ENCODE measurements at places on chromosomes 2 and 18.

DNA sequence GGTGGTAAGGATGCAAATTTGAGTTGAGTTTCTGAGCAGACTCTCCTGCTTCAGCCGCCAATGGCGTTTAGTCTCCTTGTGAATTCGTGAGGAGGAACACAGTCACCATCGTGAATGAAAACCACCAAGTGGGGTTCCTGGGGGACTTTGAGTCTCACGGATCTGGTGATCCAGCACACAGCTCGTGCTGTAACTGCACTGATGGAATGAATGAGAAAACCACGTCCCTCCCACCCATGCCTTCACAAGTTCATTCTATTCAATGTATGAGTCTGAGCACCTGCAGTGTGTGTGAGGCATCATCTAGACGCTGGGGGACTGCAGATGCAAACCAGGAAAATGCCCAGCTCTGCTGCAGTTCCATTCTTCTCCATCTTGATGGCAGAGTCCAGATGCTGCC lies 127.9 kb downstream of the PIEZO2 start:
- DNase-seq = no peak

DNA sequence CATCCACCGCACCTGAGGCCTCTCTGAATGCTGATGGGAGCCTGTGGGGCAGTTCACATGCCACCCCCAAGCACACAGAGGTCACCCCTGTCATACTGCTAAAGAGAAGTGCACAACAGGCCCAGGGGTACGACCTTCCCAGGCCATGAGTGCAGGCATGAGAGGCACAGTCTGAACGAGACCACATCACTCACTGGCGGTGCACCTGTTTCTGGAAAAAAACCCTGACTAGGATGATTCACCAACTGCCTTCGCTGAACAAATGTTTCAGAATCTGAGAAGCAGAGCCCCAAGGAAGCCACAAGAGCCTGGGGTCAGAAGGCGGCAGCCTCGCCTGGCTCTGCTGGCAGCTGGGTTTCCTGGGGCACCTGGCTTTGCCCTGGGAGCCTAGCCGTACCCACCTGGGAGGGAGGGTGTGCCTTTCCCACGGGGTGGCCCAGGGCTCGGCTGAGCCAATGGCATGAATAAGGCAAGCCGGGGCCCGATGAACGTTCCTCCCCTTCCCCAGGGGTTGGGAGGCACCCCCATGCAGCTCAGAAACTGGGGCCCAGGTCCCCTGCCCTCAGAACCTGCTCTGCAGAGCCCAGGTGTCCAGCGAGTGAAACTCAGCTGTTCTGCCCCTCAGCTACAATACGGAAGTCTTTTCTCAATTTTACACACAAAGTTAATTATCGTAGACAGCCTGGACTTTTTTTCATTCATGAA lies 73.8 kb downstream of the HDAC4 start:
- DNase-seq = peak; percentile 47

- DNase-seq = no peak
Observed at GRCh38 chr2:224377751-224378700, 23.9 kb downstream of the FAM124B start.

DNA sequence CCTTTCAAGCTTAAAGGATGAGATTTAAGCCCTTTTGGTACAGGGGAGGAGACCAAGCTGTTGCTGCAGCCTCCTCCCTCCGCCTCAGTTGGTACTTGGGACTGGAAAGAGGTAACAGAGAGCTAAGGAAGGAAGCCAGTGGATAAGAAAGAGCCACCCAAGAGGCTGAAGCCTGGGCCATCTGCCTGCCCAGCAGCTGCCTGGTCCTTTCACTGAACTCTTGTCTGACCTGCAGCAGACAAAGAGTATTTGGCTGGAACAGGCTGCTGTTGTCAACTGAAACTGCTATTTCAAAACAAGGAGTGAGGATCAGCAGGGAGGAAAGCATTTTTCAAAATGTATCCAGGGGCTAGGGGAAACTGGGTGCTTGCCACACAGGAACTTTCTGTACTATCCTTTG lies 30.3 kb downstream of the TNS1 start:
- no peak for DNase-seq

GRCh38 chr18:24841536-24841935 lies 381.1 kb downstream of the HRH4 start:
- no peak for DNase-seq

- DNase-seq = peak; percentile 55
Observed at GRCh38 chr2:42493468-42494354, at the start of gene KCNG3. Gene KCNG3, minus strand, starts transcription at chr2:42493982. Its CDS starts 481 bp downstream, at chr2:42493501.

DNA sequence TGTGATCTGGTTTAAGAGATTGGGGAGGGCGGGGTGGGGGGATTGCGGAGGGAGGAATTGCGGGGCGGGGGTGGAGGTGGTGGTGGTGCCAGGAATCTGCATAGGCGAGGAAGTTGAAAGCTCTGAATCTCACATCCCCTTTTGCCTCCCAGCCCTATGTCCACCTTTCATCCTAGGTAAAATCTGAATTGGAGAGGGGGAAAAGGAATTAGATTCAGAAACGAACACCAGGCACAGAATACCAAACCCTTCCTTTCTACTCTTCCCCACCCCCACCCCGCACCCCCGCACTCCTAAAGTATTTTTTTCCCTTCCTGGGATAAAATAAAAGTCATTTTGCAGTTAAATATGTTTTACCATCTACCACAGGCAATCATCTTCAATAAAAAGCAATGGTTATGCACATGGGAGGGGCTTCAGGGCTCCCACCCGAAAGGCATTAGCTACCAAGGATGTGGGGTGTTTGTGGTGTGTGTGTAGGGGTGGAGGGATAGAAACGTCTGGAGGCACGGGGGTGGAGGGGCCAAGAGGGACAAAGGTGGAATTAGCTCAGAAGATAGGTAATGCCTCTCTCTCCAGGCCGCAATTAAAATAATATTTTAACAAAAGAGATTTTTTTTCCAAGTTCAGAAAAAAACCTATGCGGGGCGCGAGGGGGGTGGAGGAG lies 1.8 kb downstream of the IGFBP5 start:
- no peak for DNase-seq

DNA sequence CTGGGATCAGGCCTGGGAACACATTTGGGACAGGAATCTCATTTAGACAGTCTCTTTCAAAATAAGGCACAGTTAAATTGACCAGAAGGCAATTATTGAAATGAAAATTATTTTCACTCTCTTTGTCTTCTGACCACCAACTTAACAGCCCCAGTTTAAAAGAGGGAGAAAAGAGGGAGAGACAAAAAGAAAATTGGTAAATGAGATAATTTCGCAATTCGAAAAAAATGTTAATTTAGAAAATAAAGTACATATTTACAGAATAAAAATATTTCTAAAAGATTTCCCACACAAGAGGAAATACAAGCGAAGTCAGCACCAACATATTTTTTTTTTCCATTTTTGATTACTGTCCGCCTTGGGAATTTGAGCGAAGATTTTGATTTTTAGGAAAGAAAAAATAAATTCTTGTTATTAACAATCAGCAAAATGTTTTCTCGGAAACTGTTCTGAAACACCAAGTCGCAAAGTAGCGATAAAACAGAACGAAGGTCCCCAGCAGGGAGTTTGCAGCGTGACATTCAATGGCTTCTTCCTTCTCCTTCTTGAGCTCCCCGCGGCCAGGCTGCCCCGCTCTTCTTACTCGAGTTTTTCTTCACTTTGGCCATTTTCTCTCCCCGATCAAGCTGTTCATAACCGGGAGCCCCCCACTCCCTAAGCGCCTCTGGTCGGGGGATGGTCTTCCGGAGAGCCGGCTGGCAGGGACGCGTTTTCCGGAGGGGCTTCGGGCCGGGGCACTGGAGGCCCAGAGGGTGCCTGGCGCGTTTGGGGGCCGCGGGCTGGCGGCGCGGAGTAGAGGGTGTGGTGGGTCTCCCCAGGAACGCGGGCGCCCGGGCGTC lies 5.0 kb downstream of the SP9 start:
- no peak for DNase-seq

DNA sequence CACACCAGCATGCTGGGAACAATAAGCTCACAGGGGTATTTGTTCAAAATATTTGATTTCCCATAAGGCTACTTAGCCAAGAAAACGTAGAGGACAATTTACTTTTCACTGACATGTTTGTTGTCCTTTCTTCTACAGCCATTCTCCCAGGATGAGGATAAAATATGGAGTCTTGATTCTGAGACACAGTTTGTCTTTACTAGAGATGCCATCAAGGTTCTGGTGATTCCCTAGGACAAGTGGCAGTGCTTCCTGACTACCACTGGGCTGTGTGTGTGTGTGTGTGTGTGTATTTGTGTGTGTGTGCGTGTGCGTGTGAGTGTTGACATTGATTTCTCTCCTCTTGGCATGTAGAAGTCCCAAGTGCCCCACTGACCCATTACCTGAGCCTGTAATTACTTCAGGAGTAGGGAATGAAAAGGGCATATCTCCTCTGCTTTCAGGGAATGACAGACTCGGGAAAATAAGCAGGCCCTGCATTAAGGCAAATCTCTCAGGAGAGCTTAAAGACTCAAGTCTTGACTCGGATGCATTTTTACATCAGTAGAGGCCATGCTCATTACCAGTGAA lies 761.6 kb downstream of the DCC start:
- no peak for DNase-seq

- DNase-seq = no peak
Observed at GRCh38 chr2:8609357-8609811, 72.5 kb upstream of the ID2 start.

DNA sequence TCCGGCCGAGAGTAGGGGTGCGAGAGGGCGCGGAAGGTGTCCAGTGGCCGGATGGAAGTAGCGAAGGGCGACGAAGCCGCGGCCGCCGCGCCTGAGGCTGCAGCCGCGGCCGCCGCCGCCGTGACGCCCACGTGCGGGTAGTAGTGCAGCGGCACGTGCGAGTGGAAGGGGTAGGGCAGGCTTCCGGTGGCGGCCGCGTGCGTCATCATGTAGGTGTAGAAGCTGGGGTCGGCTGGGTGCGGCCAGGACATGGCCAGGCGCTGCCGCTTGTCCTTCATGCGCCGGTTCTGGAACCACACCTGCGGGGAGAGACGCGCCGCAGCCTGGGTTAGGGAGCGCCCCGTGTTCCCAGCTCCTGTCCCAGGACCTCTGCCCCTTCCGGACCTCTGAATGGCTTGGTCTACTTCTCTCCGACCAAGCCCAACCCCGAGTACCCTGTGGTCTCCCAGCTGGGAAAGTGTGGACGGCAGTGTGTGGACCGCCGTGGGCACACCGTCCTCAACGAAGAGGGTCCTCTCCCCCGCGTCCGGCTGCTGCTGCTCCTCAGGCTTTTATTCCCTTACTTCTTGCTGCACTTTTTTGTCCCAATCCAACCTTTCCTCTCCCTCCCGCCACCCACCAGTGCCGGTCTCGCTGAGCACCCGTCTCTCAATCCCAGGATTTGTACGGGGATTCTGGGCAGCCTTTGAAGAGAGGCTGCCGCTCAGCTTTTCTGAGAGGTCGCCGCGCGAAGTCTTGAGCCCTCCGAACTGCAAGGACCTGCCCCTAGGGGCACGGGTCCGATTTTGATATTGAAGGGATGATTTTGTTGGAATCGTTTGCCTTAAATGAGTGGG lies 3.0 kb downstream of the EVX2 start:
- DNase-seq = no peak

GRCh38 chr2:191929288-191929687 lies 82.4 kb upstream of the CAVIN2 start:
- DNase-seq = no peak

- no peak for DNase-seq
Observed at GRCh38 chr2:30927465-30928075, 120.3 kb upstream of the CAPN13 start.

DNA sequence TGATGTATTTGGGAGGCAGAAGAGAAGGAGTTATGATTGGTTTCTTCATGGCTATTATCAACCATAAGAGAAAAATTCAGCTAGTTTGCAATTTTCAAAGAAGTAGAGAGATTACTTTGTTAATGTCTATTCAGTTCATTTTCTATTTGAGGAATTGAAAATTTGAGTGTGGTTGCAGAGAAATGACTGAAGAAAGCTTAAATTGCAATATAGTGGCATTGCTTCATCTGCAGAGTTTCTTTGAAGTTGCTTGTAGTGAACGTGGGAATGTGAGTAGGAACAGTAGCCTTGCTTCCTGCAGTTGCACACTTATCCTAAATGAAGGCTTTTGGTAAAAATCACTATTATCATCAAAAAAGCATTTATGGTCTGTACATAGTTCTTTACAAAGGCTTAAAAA lies 14.7 kb upstream of the CYRIA start:
- no peak for DNase-seq

DNA sequence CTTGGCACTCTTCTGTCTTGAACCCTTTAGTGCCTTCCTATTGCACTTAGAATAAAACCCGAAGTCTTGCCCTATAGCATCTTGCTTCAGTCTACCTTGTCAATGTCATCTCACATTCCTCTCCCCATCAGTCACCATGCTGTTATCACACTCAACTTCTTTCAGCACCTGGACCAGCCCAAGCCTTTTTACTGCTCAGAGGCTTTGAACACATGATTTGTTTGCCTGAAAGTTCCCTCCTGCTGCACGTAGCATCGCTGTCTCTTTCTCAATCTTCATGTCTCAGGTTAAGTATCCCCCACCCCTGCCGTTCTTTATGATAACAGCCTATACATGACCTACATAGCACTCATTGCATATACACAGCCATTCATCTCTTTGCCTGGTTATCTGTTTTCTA lies 41.3 kb upstream of the LGALSL start:
- DNase-seq = no peak
